Effector memory CD4-positive, alpha-beta T cell (primary cell): ENCODE measurements at places on chromosomes 2 and 18.

GRCh38 chr2:237593596-237594320 is 3.2 kb upstream of the RAB17 start:
- no peak for DNase-seq

- no peak for DNase-seq
Measured at GRCh38 chr2:59693231-59693959, 860.1 kb downstream of the BCL11A start.

GRCh38 chr2:203327582-203327900 is 653 bp upstream of the ABI2 start:
- no peak for DNase-seq

DNA sequence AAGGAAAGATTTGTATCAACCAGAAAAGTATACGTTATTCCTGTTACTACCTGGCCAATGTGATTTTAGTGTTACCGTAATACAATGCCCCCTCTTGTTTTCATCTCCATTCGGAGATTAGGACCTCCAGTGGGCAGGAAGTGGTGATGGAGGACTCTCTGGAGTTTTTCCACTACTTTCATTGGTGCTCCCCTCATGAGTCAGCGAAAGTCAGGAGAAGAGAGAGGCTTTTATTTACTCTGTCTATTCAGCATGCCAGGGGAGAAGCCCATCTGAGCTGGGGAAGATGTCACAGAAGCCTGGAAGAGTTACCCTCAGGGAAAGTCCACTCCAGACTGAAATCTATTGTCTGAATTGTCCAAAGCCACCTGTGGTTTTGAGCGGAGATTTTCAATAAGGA is 88.2 kb upstream of the THUMPD2 start:
- DNase-seq, result no peak

DNA sequence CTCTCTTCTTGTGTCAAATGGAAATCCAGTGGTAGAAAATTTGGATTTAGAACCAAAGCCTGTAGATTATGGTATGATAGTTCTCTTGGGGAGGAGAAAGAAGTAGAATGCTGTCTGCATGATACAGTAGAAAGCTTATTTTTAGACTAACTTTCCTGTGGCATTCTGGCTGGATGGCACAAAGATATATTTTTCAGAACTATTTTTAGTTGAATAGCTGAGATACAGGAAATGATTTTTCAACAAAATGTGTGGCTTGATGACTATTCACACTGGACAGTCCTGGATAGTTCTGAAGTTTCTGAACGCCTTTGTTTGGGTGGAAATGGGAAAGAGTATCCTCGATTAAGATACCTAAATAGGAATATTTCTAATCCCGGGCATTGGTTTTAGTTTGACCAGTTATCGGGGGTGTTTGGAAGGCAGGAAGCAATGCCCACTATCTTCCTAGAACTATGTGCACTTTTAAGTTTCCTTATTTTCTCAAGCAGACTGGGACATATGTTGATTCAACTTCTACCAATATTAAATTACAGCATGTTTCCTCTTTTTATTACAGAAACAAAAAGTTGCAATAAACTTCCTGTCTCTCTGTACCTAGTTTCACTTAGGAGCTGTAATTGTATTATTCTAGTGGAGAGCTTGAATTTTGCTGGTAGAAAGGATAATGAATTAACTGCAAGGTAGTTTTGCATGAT is 32.1 kb downstream of the GDF7 start:
- DNase-seq, result no peak
